ENCODE measurements at places on chromosomes 7 and 10.

GRCh38 chr7:120233338-120233737 lies 39.6 kb upstream of the KCND2 start:
- no peak for DNase-seq

DNA sequence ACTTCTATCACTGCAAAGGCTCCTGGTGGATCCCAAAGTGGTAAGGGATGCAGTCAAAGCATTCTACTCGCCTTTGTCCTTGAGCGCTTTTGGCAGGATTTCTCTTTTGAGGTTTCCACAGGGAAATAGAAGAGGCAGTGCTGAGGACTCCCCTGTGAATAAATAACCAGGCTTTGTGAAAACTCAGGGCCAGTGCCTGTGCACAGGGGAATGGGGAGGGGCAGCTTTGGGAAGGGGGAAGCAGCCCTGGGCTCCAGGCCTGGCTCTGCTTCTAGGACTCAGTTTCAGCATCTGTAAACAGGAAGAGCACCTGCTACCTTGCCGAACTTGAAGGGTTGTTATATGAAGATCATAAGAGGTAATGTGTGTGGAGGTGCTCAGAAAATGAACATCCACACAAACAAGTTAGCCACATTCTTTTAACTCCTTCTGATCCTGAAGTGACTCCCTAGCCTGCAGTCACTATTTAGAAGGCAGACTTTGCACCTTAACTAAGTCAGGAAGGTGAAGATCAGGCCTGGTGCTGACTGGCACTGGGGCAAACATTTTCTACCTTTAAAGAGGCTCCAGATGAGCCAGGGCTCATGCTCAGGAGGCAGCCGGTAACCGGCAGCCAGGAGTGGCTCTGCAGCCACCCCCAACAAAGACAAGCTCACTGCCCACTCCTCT lies 22.5 kb upstream of the MMP21 start:
- DNase-seq = no peak

- no peak for DNase-seq
These were observed 59.4 kb downstream of the MTPN start for GRCh38 chr7:135917721-135918120.

DNA sequence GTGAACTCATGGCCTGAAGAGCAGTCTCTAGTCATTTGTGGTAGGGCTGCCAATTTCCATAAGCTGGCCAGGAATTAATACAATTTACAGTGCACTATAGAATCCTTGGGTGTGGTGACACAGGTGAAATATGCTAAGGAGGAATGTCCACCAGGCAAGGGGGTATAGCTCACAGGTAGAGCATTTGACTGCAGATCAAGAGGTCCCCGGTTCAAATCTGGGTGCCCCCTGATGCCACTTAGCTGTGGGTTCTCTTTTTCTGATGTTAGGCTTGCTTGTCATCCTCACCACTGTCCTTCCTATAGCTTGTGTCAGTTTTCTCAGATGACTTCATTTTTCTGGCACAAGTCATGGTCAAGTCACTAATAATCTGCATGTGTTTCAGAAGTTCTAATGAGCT lies 108.7 kb downstream of the ZNF467 start:
- DNase-seq = no peak

- DNase-seq = no peak
These were observed 460.1 kb downstream of the MAGI2 start for GRCh38 chr7:78993341-78993740.

- no peak for DNase-seq
These were observed 81.8 kb downstream of the SGMS1 start for GRCh38 chr10:50541921-50542320.
